ENCODE measurements at places on chromosomes 3 and 15.

DNA sequence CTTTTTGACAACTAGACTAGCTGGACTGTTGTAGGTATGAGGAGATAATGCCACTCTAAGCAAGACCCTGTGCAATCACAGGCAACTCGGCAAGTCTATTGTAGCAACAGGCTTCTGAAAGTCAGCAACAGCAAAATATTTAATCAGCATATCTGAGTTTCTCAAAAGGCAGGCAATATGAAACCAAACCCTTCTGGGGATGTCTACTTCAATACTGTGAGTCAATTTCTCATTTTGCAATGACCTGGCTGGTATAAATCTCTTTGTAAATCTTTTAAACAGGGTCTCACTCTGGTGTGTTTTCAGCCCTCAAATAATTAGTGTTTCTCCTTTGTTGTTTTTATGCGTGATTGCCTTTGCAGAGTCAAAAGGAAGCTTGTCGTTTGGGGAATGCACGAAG lies 1044.5 kb downstream of the NTRK3 start:
- no peak for DNase-seq

GRCh38 chr3:100899440-100900091 lies 93.7 kb downstream of the ABI3BP start:
- DNase-seq, result no peak

DNA sequence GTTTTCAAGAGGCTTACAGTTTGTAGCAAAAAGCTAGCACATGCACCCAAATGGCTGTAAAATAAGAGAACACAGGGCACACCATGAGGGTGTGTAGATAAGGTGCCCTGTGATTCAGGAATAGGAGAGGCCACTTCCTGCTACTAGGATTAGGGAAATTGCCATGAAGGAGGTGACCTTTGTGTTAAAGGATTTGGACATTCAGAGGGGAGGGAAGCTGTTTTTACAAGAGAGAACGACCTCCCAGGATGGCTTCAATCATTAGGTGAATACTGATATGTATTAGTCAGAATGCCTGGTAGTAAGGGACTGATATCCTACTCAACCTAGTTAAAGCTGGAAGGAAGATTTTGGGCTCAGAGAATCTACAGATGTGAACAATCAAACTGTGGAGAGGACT lies 35.7 kb upstream of the ABHD17C start:
- DNase-seq, result peak; percentile 3

DNA sequence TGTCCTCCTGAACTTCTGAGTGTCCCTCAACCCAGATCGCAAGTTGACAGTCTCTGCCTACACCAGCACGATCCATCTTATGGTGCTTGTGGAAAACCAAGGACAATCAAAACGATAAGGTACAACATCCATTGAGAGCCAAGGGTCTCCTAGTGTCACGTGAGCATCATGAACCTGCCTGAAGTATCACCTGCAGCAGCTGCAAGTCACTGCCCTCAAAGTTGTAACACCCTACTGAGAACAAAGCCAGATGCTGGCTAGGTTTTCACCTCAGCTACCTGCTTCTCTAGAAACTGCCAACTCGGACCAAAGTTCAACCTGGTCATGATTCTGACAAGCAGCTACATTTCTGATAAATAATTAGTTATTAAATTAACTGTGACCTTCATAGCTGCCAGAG lies 17.5 kb downstream of the C2CD4B start:
- DNase-seq, result no peak

- no peak for DNase-seq
Observed at GRCh38 chr15:91104111-91104510, 4.1 kb downstream of the SV2B start.

GRCh38 chr3:29463304-29463703 lies 182.4 kb downstream of the RBMS3 start:
- DNase-seq, result no peak

- DNase-seq, result no peak
Observed at GRCh38 chr3:28846971-28847478, 433.8 kb upstream of the RBMS3 start.

DNA sequence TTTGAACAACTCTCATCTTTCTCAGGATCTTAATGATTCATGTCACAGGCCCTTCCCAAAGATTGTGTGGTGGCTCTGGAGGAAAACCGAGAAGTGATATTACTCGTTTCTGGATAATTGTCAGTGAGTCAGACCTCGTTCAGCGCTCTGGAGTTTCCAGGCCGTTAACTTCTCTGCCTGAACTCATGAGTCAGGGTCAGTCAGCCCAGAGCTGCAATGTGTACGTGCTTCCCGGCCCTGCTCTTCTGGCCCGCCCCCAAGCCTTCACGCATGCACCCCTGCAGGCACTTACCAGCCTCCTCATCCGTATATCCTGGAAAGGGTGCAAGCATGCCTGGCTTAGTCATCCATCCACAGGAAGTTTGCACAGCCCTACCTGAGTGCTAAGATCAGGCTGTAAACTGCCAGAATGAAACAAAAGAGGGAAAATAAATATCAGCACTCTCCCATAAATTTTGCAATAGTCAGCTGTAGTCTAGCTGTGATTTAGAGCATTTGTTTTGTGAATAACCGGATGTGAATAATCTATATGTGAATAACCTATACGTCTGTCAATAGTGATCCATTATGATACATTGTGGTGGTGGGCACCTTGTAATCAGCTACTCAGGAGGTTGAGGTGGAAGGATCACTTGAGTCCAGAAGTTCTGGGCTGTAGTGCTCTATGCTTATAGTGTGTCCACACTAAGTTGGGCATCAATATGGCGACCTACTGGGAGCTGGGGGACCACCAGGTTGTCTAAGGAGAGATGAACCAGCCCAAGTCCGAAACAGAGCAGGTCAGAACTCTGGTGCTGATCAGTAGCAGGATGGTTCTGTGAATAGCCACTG lies 35.3 kb upstream of the SEMA4B start:
- peak; percentile 96 for DNase-seq

- DNase-seq, result peak; percentile 75
Observed at GRCh38 chr3:160665784-160666526, 11.0 kb upstream of the ARL14 start.

GRCh38 chr3:42827023-42827422 lies 17.8 kb downstream of the ACKR2 start:
- no peak for DNase-seq

DNA sequence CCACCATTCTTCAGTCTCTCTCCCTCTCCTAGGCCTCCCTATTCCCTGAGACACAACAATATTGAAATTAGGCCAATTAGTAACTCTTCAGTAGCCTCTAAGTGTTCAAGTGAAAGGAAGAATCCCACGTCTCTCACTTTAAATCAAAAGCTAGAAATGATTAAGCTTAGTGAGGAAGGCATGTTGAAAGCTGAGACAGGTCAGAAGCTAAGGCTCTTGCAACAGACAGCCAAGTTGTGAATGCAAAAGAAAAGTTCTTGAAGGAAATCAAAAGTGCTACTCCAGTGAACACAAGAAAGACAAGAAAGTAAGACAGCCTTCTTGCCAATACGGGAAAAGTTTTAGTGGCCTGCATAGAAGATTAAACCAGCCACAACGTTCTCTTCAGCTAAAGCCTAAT lies 41.3 kb downstream of the PPM1L start:
- DNase-seq, result no peak

DNA sequence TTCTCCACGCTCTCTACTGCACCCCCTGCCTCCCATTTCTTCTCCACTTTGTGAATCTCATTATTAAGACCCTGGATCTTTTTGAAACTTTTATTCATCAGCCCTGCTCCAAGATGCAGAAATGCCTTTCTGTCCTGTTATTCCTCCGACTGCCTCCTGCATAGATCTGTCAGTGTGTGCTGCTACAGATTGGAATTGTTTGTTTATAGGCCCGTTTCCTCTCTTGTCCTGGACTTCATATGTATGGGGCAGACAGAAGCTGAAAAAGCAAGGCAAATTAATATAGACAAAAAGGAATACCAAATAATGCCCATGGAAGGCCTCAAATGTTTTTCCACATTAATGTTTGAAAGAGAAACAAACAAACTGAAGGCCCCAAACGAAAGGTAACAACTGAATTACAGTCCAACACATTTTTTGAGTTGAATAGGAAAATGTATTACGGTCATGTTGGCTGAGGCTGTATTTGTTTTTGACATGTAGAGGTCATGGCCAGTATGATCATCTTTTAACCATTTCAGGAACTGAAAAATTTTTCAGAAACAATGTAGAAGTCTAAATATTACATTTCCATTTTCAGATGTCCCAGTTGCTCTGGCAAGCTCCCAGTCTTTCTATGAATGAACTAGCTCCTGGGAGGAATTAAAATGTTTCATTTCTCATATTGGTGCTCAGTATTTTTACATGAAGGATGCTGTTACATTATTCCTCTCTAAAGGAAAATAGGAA lies 8.8 kb downstream of the CHST2 start:
- DNase-seq, result no peak

GRCh38 chr15:38672273-38672672 lies 107.7 kb upstream of the RASGRP1 start:
- no peak for DNase-seq
